ENCODE measurements at places on chromosomes 5 and 9.

DNA sequence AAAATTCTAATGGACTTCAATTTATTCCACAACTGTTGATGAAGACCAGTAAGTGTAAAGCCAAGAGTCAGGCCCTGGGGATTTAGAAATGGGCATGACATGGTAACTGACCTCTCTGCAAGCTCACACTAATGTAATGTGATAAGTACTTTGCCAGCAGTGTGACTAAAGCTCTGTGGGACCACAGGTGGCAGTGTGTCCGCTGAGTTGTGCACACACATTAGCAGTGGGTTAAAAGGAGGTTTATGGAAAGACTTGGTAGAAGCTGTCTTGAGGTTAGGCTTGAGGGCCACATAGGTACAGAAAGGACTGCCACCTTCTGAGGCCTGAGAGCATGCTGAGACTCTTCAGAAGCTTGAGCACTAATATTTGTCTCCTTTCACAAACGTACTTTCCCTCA lies 67.6 kb downstream of the UBAP1 start:
- no peak for DNase-seq

- no peak for DNase-seq
Observed at GRCh38 chr9:108950168-108950567, 16.0 kb downstream of the ABITRAM start.

DNA sequence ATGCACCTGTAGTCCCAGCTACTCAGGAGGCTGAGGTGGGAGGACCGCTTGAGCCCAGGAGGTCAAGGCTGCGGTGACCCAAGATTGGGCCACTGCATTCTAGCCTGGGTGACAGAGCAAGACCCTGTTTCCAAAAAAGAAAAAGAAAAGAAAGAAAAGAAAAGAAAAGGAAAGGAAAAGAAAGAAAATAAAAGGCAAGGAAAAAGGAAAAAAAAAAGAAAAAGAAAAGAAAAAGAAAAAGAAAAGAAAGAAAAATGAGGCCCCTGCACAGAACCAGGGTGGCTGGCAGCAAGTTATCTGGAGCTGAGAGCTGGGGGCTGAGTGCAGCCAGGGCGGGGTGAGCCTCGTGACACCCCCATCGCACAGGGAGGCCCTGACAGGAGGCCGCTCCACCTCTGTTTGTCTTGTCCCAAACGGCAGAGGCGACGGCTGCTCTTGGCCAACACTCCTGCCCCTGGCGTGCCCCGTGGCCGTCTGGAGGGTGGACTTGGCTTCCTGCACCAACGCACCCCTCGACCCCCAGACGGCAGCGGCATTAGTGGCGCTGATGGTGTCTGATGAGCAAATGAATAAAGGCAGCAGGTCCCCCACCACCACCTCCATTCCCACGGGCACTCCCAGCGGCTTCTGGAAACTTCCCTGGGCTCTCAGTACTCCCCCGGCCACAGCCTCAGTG lies 16.7 kb downstream of the EXD3 start:
- no peak for DNase-seq

GRCh38 chr9:136346927-136347465 lies 16.5 kb downstream of the DNLZ start:
- DNase-seq: no peak

- DNase-seq: no peak
Observed at GRCh38 chr5:174387448-174387847, 336.9 kb upstream of the MSX2 start.

DNA sequence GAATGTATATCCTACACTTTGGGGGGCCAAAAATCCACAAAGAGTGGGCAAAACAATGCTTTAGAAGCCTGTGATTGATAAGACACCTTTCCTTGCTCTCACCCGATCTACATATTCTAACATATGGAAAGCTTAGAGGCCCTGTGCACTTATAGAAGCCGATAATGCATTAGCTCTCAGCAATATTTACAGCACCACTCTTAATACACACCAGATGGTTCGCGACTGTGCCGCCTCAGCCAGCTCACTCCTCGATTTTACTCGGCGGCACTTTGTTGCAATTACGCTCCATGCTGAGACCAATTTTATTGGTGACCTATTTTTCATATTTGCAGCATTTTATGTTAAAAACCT lies 18.8 kb downstream of the NR2F1 start:
- no peak for DNase-seq

GRCh38 chr9:36717276-36717675 lies 144.6 kb downstream of the MELK start:
- DNase-seq: no peak

DNA sequence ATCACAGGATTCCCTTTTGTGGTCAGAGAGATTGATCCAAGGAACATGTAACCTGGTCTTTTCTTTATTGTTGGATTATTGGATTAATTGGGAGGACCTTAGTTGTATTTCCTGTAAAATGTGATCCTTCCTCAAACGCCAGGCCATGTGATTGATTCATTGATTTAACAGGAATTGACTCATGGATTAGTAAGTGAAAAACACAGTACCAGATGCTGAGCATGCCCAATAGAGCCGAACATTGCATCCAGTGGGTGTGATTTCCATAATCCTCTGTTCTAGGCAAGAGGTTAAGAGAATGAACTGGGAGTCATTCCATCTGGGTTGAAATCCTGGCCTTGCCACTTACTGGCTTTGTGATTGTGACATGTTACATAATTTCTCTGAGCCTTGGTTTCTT lies 522.3 kb downstream of the MAT2B start:
- DNase-seq: no peak

DNA sequence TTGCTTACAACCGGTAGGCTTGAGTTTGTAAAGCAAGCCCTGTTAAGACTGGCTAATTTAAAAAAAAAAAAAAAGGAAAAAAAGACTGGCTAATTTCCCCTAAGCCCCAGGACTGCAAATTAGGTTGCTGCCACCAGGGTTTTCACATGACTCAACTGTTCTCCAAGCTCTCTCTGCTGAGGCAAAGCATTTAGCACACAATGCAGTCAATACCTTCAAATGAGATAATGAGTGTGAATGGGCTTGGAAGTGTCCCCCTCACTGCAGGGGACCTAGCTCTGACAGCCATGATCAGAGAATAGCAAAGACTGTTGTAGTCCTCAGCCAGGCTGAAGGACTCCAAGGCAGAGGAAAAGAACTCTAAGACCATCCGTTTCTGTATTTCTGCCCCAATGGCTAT lies 42.8 kb upstream of the ZSWIM6 start:
- no peak for DNase-seq

GRCh38 chr9:114856942-114857315 lies 51.1 kb upstream of the TNFSF15 start:
- DNase-seq: peak; percentile 57

DNA sequence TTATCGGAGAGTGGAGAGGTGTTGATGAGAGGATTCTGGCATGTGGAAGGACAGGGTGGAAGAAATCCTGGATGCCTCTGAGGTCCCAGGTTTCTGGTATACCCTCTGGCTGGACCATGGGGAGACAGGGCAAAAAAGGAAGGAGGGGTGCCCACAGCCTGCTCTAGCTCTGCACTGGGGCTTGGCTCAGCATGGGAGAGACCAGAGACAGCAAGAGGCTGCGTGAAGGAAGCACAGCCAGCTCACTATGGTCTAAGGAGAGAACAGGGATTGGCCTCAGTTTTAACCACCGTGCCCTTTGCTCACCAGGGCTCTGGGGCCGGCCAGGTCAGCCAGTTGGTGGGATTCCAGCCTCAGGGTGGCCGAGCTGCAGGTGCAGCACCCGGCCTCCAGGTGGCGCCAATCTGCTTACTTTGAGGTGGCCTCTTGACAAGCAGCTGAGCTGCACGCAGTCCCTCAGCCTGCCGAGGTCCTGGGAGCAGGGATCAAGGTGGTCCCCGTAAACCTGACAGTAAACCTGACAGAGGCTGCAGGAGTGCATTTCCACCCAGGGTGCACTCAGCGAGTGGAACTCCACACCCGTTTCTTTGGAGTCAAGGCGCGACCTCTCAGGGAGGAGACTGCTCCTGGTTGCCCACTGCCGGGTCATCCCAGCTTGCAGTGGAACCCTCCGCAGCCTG lies 25.0 kb upstream of the SPTLC1 start:
- peak; percentile 61 for DNase-seq

DNA sequence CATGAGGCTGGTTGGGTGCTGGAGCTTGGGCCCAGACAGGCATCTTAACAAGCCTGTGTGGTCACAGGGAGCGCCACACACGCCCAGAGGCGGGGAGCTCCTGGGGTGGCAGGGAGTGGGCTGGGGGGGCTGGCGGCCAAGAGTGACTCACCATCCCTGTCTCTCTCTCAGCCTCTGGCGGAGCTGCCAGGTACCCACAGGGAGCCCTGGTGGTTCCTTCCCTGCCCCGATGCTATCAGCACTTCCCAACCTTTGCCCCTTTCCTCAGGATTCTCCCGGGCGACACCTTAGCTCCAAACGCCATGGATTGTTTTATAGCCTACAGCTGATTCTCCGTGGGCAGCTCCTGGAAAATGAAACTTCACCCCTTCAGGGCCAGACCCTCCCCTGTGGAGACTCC lies 5.5 kb downstream of the SLC9A3 start:
- DNase-seq: no peak

DNA sequence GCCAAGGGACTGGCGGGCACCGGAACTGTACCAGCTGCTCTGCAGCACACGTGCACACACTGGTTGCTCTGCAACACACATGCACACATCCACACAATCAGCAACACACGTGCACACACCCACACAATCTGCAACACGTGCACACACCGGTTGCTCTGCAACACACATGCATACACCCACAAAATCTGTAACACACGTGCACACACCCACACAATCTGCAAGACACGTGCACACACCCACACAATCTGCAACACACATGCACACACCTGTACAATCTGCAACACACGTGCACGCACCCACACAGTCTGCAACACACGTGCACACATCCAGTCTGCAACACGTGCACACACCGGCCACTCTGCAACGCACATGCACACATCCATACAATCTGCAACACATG lies 17.9 kb downstream of the PLEKHG4B start:
- DNase-seq: no peak
